ENCODE measurements at places on chromosomes 2 and 18.

DNA sequence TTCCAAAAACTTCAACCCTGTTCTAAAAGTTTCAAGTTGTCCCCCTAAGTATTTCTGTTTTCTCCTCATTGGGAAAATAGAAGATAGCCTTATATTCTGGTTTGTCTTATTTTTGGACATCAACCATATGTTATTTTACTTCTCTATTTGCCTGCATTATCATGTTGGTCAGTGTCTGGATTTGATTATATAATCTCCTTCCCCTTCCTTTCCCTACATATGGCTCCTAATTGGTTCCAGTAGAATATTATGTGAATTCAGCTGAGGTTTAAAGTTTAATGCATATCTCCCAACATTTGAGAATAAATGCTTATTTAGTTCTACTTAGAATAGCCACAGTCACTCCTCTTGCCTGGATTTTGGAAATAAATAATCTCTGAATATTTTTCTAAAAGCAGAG, 66.9 kb downstream of the OXER1 start:
- no peak for DNase-seq

GRCh38 chr2:111618978-111619902, 264.8 kb downstream of the ANAPC1 start:
- no peak for DNase-seq

DNA sequence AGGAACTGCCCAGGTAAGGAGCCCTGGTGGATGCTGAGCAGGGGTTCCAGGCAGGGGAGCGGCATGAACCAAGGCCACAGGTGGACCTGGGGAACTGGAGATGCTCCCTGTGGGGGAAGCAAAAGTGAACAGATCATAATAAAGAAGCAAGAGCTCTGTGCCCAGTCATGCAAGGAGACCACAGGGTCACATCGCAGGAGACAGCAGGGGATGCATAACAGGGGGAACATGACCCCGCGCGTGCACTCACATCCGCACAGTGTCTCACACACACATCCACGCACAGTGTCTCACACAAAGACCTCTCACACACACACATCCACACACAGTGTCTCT, 473.3 kb upstream of the HS6ST1 start:
- DNase-seq = no peak

DNA sequence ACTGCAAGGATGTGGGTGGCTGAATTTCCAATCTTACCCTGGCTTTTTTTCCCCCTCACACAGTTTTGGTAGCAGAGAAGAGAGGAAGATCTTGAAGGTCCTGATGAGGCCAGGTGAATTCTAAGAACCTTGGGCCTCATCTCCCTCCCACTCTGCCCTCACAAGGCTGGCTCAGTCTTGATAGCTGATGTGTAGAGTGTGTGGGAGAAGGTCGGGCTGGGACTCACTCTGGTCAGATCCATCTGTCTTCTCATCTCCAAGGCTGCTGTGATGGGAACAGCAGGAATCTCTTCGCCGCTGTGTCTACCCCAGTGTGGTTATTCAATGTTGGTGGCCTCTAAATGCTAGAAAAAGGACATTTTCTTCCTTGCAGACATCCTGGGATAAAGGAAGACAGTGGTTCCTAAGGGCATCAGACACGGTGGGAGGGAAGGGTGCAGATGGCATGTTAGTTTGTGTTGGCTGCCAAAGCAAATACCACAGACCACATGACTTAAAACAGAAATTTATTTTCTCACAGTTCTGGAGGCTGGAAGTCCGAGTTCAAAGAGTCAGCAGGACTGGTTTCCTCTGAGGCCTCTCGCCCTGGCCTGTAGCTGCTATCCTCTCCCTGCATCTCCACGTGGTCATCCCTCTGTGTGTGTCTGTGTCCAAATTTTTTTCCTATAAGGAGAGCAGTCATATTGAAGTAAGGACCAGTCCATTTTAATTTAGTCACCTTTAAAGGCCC, 37.6 kb upstream of the MGAT4A start:
- DNase-seq = no peak

DNA sequence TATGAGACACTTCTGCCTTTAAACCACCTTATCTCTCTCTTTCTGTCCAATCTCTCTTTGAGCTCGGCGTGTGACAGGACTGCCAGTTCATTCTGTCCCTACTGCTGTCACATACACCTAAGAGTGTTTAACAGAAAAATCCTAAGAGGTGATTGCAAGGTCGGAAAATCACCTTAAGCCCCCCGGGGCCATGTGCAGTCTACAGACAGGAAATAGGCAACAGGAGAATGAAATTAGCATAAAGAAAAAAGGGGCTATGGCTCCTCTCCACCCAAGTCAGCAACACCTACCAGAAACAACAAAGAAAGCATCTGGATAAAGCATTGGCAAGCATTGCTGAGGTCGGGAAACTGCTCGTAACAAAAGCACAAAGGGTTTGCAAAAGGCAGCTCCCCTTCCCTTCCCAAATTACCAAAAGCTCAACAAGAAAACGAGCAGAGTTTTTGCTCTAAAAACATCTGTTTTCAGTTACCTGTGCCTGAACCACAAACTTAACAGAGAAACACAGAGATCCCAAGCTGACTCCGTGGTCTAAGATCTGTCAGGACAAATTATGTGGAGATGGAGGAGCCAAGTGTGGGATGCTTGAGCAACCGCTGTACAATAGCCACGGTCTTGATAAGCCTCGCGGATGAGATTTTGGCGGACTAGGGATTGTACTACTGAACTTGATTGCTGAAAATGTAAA, 30.4 kb downstream of the ANKRD44 start:
- no peak for DNase-seq

GRCh38 chr2:172097557-172098131, 5.1 kb downstream of the DLX2 start:
- no peak for DNase-seq

GRCh38 chr2:190451561-190452176, 43.5 kb downstream of the MFSD6 start:
- DNase-seq = no peak

DNA sequence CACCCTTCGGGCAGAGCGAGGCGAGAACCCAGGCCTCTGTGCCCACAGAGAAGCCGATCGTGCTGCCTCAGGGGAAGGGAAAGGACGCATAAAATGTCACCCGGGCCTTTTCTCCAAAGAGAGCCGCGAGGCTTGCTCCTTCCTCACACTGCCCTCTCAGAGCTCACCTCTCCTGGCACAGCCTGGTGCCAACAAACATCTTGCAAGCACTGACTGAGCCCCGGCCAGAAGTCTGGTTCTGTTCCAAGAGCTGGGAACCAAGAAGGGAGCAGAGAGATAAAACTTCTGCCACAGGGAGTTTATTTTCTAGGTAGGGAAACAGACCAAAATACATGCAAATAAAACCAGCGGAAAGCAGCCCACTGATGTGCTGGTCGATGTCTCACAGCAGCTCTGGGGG, 13.6 kb upstream of the ADI1 start:
- DNase-seq = no peak

- no peak for DNase-seq
Measured at GRCh38 chr2:230942920-230943896, 18.2 kb upstream of the GPR55 start.

DNA sequence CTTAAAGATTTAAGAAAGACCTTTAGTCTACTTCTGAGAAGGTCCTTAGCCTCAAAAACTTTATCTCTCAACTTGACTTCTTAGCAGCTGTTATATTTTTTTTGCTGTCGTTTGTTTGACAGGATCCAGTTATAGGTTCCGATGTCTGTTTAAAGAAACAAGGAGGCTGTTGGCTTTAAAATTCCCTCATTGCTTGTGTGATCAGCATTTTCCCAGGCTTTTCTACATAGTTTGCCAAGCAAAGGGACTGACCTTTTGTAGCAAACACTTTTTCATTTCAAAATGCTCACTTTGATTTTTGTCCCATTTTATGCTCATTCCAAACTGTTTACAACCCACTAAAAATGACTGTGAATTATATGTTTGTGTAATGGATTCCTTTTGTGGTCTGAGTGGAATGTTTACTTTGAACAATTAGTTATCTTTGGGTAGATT, 394.9 kb downstream of the ARHGAP15 start:
- no peak for DNase-seq

DNA sequence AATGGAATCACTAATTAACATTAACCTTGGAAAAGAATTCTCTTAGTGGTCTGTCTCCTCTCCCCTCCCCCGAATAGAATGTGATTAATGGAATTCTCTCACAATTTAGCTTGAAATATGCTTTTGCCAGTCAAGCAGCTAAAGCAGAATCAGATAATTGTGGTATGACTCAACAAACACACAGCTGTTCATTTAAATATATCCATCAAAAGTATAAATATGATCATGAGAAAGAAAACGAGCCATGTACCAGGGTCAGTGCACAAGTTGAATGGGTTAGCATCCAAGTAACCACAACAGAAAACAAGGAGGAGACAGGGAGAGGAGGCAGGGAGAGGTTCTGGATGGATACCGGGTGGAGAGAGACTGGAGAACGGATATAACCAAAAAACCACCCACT, 66.9 kb downstream of the ACVR1 start:
- DNase-seq = no peak

- DNase-seq = no peak
Measured at GRCh38 chr2:74844752-74845151, 10.8 kb downstream of the HK2 start.

- DNase-seq = no peak
Measured at GRCh38 chr18:30763902-30764350, 278.6 kb downstream of the DSC3 start.

GRCh38 chr2:19676770-19677169, 225.0 kb downstream of the TTC32 start:
- DNase-seq = no peak

DNA sequence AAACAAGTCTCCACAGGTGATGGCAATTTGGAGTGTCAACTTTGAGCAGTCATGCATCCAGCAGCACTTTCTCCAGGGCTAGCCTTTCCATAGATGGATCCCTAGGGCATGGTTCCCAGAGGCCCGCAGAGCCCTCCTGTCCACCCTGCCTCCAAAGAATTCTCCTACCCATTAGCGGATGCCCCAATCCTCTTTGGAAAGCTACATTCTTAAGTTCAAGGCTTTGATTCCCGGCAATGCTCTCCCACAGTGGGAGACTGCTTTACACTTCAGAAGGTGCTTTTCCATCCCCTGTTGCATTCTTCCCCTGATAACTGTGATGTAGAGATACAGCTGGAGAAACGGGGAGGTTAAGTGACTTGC, 61.3 kb downstream of the ACAA2 start:
- no peak for DNase-seq

- DNase-seq = no peak
Measured at GRCh38 chr2:128682266-128682665, 363.6 kb upstream of the HS6ST1 start.

Data from RWPE2 (cell line).